ENCODE measurements at places on chromosomes 5 and 9. TPM values are rescaled to one million over a fixed set of nuclear protein-coding genes. Genes with fewer than 3 reads are reported as not detected.
A peak's percentile ranks its signal among the peaks of the same experiment; 100 is the strongest.

The PPP3R2 gene
- total RNA-seq, result not detected

The FOXD4L6 gene
- not detected for total RNA-seq

The SETD9 gene
- 16.3 TPM for total RNA-seq

The SH3GL2 gene
- total RNA-seq, result 7.3 TPM

The ADAMTS6 gene
- 1.5 TPM for total RNA-seq

The PDE6A gene
- 0.22 TPM for total RNA-seq

The SHROOM1 gene
- 4.9 TPM for total RNA-seq

The FEM1C gene
- 59.3 TPM for total RNA-seq

The PCDHB11 gene
- 0.77 TPM for total RNA-seq

The HSPA5 gene
- total RNA-seq, result 202 TPM

DNA sequence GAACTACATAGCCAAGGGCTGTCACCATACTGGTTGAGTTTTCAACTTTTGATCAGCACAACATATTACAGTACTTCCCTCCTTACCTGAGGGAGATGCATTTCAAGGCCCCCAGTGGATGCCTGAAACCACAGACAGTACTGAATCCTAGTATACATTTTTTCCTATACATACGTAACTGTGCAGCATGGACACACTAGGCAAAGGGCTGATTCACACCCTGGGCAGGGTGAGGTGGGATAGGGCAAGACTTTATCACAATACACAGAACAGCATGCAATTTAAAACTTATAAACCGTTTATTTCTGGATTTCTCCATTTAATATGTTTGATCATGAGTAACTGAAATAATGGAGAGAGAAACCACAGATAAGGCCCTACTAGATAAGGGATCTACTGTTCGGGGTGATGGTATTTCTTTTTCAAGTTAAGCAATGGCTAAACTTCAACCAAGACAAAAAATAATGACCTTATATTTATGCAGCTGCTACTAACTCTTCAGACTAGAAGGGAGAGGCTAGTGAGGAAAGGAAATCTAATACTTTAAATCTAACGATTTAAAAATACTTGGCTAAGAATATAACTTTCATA lies 186.9 kb upstream of the GNA14 start:
- H3K36me3 ChIP-seq, result no peaks in the 10 kb centered on the region
- no peak overlapping the region for H3K27ac ChIP-seq
- no peak overlapping the region for H3K4me3 ChIP-seq
- peaks cover 38% of the 10 kb centered on the region for H3K4me1 ChIP-seq
- H3K27me3 ChIP-seq, result no peaks in the 10 kb centered on the region
- no peak for DNase-seq

GRCh38 chr9:33166231-33167083 lies 679 bp downstream of the B4GALT1 start:
- H3K4me1 ChIP-seq, result peaks cover 77% of the 10 kb centered on the region
- H3K4me3 ChIP-seq, result peak overlapping the region; percentile 99
- no peaks in the 10 kb centered on the region for H3K27me3 ChIP-seq
- H3K36me3 ChIP-seq, result no peaks in the 10 kb centered on the region
- DNase-seq, result peak; percentile 55

- no peaks in the 10 kb centered on the region for H3K36me3 ChIP-seq
- H3K27me3 ChIP-seq, result no peaks in the 10 kb centered on the region
- DNase-seq, result no peak
Observed at GRCh38 chr9:107188376-107188775, 94.7 kb upstream of the RAD23B start.

GRCh38 chr9:16197578-16198370 lies 644.9 kb downstream of the CCDC171 start:
- no peaks in the 10 kb centered on the region for H3K27me3 ChIP-seq
- no peak overlapping the region for H3K27ac ChIP-seq
- H3K36me3 ChIP-seq, result no peaks in the 10 kb centered on the region
- H3K4me1 ChIP-seq, result peaks cover 14% of the 10 kb centered on the region
- DNase-seq, result no peak

- no peak overlapping the region for H3K4me3 ChIP-seq
- no peaks in the 10 kb centered on the region for H3K4me1 ChIP-seq
- DNase-seq, result peak; percentile 77
- no peaks in the 10 kb centered on the region for H3K27me3 ChIP-seq
- H3K27ac ChIP-seq, result no peak overlapping the region
Observed at GRCh38 chr9:87662808-87663528, 63.0 kb upstream of the CTSL start.

DNA sequence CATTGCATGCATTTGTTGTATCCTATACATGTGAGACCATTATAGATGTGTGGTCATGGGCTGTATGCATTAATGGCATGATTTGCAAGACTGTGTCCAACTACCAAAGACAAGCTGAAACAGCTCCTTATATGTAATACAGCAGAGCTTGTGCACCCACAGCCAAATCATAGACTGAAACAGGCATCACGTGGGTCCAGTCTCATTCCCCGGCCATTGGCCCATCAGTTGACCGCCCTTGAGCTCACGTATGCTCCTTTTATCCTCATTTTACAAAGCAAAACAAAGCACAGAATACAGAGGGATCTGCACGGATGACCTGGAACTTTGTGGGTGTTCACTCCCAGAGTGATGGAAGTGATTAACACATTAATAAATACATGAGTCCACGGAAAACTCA lies 109.1 kb downstream of the ROR2 start:
- H3K4me3 ChIP-seq, result no peak overlapping the region
- no peaks in the 10 kb centered on the region for H3K36me3 ChIP-seq
- no peak for DNase-seq
- H3K27ac ChIP-seq, result no peak overlapping the region
- peaks cover 3% of the 10 kb centered on the region for H3K27me3 ChIP-seq

GRCh38 chr9:75181750-75182149 lies 93.4 kb downstream of the OSTF1 start:
- no peak overlapping the region for H3K4me3 ChIP-seq
- H3K27me3 ChIP-seq, result no peaks in the 10 kb centered on the region
- H3K4me1 ChIP-seq, result no peaks in the 10 kb centered on the region

DNA sequence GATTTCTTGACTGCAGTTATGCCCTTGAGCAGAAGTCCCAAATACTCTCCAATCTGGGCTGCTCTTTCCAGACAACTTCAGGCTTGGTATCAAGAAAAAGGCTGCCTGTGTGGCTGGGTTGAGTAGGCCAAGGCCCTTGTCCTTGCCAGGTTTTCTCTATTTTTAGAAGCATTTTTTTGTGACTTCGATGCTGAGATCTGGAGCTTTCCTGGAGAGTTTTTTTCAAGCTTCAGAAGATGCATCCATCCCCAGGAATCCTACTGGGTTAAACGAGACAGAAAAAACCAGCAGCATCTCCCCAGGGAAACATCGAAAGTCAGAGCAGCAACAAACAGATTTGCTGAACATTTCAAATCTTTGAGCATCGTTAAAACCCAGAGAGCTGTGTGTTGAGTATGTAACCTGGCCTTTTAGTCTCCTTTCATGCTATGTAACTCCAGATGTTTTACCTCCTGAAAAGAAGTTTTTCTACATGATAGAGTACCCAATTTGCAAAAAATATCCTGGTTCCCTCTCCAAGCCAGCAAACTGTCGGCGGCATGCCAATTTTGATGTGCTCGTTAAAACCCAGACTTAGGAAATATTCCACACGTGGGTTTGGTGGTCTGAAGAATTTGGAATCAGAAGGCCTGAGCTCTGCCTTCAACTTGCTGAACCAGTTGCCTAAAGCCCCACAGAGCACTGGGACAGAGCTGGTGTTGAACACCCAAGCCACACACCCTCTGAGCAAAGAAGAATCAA lies 98.1 kb upstream of the ALDH1B1 start:
- no peak overlapping the region for H3K27ac ChIP-seq
- H3K4me1 ChIP-seq, result peaks cover 14% of the 10 kb centered on the region
- peaks cover 7% of the 10 kb centered on the region for H3K27me3 ChIP-seq
- H3K36me3 ChIP-seq, result no peaks in the 10 kb centered on the region

GRCh38 chr9:134293031-134293521 lies 33.2 kb upstream of the RXRA start:
- no peaks in the 10 kb centered on the region for H3K36me3 ChIP-seq
- no peak overlapping the region for H3K27ac ChIP-seq
- no peaks in the 10 kb centered on the region for H3K27me3 ChIP-seq
- peaks cover 22% of the 10 kb centered on the region for H3K4me1 ChIP-seq

GRCh38 chr5:24644761-24645160 lies at the start of gene CDH10:
Gene CDH10 (minus strand): TSS chr5:24644978. CDS start chr5:24593490, 51,488 bp downstream.
- peak within 1 kb of the TSS; percentile 29 for H3K4me3 ChIP-seq
- H3K27ac ChIP-seq, result no peak within 1 kb of the TSS
- H3K27me3 ChIP-seq, result peaks cover 31% of the 10 kb centered on the region
- no peak for DNase-seq
- H3K36me3 ChIP-seq, result no peaks in the 10 kb centered on the region
